Adrenal gland (tissue), 19 donors: ENCODE measurements at places on chromosomes 7 and 10. TPM values are rescaled to one million over a fixed set of nuclear protein-coding genes. Genes with fewer than 3 reads are reported as not detected.

DNA sequence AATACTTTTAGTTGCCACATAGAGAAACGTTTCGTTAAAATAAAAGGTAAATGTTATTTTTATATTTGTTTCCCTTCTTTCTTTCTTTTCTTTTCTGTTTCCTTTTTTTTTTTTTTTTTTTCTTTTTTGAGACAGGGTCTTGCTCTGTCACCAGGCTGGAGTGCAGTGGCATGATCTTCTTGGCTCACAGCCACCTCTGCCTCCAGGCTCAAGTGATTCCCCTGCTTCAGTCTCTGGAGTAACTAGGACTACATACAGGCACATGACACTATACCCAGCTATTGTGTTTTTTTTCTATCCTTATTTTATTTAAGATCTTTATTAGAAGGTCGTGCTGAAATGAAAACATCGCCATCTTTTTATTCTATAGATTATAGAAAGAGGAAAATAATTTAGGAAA is 661.8 kb upstream of the MBL2 start:
- no peak for DNase-seq

RASSF4 gene
- total RNA-seq = 37.5 TPM

- peak; percentile 88 for DNase-seq
Observed at GRCh38 chr10:126247446-126247975, 140.8 kb downstream of the ADAM12 start.

GRCh38 chr10:127415901-127416581 is 133.1 kb upstream of the NPS start:
- peak; percentile 22 for DNase-seq

AEBP1 gene
- total RNA-seq = 121 TPM

DNA sequence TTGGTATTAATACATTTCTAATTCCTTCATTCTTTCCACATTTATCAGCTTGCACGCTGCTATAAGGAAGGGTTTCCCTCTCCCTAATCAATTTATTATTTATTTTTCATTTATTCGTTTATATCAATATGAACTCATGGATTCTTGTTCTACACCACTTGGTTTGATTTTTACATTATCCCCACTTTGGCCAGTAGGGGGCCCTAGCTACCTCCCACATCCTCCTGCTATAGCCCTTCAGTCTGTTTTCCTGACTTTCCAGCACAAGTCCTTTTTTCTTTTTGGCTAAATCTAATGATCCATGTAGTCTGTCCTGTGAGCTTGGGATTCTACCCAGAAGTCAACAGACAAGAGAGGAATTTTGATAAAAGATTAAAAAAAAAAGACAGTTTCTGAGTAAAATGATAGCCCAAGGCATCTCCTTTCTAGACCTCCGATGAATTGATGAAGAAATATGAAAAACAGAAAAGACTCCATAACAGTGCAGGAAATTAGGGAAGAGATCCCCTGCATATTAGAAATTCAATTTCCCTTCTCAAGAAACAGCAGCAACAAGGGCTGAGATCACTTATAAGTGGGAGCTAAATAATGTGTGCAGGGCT is 47.7 kb downstream of the LYZL2 start:
- peak; percentile 32 for DNase-seq
